ENCODE measurements at places on chromosomes 16 and 17.
A peak's percentile ranks its signal among the peaks of the same experiment; 100 is the strongest.

DNA sequence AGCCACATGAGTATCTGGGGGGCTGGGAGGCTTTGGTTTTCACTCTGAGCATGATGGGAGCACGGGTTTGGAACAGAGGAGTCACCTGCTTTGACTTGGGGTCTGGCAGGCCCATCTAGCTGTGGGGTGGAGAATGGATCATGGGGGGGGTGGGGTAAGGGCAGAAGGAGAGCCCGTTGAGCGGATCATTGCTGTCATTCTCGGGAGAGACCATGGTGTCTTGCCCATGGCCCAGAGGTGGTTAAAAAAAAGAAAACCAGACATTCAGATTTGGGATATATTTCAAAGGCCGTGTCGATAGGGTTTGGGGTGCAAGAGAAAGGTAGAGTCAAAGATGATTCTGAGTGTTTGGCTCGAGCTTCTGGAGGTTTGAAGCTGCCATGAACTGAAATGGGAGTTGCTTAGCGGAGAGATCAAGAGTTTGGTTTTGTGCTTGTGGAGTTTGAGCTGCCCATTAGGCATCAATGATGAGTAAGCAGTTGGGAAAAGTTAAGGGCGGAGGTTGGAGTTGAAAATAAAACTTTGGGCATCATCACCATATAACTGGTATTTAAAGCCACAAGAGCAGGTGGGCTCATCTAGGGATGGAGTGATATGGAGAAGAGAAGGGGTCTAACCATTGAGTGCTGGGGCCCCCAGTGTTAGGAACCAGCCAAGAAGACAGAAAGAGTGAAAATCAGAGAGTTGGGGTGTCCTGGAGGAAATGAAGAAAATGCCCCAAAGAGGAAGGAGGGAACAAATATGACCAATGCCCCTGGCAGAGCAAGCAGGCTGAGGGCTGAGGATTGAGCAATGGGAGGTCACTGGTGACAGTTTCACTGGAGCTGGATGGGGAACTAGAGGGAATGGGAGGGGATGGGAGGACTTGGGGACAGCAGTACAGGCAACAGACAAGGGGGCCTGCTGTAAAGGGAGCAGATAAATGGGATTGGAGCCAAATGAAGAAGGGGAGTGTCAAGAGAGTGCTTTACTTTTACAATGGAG is 1.9 kb downstream of the NOD2 start:
- DNase-seq: no peak

GRCh38 chr17:71472809-71473789 is 647.7 kb upstream of the SOX9 start:
- peak; percentile 87 for DNase-seq

- DNase-seq: no peak
Measured at GRCh38 chr17:78130437-78131101, at the start of gene TMC8. TSS of gene TMC8 (plus strand) at chr17:78130771. CDS start at chr17:78131589, 818 bp downstream.

DNA sequence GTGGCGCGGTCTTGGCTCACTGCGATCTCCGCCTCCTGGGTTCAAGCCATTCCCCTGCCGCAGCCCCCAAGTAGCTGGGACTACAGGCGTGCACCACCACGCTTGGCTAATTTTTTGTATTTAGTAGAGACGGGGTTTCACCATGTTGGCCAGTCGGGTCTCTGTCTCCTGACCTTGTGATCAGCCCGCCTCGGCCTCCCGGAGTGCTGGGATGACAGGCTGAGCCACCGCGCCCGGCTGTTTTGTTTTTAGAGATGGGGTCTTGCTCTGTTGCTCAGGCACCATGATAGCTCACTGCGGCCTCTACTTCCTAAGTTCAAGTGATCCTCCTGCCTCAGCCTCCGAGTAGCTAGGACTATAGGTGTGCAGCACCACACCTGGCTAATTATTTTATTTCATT is 27.2 kb downstream of the ZNF750 start:
- DNase-seq: no peak

- DNase-seq: no peak
Measured at GRCh38 chr16:19316846-19317245, 31.3 kb downstream of the CLEC19A start.

DNA sequence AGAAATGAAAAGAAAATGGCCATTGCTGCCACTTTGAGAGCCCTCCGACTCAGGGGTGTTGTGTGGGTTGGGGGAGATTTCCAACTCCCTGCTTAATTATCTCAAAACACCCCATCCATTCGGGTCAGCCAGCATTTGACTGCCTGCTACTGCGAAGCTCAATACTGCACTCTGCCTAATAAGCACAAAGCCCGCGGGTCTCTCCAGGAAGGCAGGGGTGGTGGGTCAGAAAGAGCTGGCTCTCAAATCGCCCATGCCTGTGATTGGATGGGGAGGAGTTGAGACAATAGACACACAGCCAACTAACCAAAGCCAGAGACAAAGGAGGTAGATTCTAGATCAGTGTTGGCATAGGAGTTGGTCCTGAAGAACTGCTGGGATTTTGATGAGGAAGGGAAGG is 2.3 kb upstream of the XAF1 start:
- no peak for DNase-seq

- DNase-seq: no peak
Measured at GRCh38 chr16:64751906-64752305, 370.0 kb downstream of the CDH11 start.

DNA sequence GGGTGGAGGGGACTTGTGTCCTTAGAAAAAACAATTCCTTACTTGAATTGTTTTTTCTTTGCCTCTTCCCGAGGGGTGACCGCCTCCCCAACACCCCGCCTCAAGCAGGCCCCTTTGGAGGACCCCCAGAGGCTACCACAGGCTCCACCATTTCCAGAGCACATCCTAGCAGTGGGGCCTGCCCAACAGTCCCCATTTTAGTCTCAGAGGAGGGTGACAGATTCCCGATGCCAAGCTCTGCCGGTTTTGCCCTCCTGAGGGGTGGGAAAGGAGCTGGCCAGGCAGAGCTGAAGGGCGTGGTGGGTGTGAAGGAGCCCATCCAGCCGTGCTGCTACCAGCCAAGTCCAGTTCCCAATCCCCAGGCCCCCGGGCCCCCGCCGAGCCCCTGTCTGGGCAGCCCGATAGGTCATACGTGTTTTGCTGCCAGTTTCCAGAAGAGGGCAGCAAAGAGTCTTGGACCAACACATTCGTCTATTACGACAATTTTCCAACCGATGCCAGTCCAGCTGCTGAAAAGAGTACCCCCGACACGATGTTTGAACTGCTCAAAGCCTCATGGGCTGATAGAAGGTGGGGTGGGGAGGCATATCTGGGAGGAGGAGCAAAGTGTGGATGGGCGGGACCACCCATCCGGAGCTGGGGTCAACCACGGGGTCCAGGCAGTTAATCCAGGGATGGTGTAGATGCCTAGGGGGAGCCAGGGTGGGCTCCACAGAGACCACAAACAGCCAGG is 18.8 kb upstream of the GAA start:
- peak; percentile 91 for DNase-seq
